Daoy (cell line): ENCODE measurements at places on chromosomes 11 and 22. TPM values are rescaled to one million over a fixed set of nuclear protein-coding genes. Genes with fewer than 3 reads are reported as not detected.
A peak's percentile ranks its signal among the peaks of the same experiment; 100 is the strongest.

Gene PKNOX2
- total RNA-seq = 0.54 and 1.4 TPM in 2 replicates

Gene PARVA
- 20.2 and 26.8 TPM in 2 replicates for total RNA-seq

DNA sequence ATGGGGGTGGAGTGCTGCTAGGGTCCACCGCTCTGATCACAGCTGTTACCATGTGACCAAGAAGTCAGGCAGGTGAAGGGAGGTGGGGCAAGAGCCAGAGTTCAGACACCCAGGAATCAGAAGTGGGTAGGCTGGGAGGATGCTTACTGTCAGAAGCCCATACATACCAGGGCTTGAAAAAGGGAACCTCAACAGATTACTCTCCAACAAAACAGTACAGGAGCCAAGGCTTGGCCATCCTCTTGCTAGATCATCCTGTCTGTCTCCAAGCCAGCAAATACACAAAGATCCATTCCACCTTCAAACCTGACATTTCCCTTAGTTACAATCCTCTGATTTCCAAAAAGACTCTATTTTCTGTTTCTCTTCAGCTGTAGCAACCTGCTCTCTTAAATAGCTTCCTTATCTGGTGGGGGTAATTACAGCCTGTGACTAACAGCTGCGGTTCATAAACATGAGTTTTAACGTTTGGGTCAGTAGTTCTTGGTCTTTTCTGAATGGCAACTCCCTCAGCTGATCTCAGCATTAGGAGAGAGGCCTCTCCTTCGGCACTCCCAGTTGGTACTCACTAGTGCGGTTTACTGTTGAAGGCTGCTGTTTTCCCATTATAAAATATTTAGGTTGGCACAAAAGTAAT is 31.1 kb upstream of the WT1 start:
- DNase-seq = peak; percentile 84

GRCh38 chr11:8812438-8812837 is 98.6 kb upstream of the AKIP1 start:
- DNase-seq = no peak

- DNase-seq = no peak
These were observed 102.3 kb downstream of the TP53I11 start for GRCh38 chr11:44848203-44848962.

DNA sequence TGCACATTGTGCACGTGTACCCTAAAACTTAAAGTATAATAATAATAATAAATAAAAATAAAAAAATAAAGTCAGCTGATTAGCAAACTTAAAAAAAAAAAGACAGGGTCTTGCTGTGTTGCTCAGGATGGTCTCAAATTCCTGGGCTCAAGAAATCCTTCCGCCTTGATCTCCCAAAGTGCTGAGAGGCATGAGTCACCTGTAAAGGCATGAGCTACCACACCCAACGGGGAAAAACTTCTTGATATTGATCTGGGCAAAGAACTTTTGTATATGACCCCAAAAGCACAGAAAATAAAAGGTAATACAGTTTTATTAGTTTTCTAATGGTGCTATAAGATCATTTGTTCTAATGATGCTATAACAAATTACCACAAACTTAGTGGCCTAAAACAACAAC is 46.1 kb downstream of the ENTHD1 start:
- DNase-seq = peak; percentile 7

DNA sequence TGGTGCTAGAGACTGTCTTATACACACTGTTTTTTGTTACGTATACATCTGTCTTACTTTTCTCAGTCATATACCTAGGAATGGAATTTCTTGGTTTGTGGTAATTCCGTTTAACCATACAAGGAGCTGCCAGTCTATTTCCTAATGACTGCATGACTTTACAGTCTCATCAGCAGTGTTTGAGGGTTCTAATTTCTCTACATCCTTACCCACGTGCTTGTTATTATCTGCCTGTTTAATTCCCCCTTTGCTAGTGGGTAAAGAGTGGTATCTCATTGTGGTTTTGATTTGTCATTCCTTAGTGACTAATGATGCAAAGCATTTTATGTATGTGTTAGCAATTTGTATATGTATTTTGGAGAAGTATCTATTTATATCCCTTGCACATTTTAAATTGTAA is 1008.0 kb downstream of the FAM181B start:
- no peak for DNase-seq
